H1 (cell line): ENCODE measurements at places on chromosomes 6 and 20. TPM values are rescaled to one million over a fixed set of nuclear protein-coding genes. Genes with fewer than 3 reads are reported as not detected.

DNA sequence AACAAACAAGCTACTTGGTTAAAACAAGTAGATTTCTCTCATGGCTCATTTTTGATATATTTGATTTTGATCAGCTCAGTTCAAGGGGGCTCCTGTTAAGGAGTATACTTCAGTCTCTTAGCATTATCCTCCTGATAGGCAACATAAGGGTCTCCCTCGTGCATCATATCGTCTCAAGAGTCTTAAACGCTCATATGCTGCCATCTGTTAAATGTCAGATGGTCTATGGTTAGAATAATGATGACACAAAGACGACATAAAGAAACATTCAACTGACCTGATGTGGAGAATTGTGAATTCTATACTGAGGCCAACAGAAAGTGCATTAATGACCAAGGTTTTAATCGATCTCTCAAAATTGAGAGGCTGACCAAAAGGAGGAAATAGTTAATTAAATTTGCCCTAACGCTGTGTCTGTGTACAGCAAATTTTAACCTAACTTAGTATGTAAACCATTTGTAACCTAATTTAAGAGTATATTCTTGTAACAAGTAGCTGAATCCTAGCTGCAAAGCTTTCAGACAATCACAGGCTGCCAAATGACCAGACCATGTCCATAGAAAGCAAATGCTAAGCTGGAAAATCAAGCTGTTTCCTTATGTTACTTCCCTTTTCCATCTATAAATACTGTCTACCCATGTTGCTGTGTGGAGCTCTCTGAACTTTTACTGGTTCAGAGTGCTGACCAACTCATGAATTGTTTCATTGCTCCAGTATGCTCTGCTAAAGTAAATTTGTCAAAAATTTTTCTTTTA lies 1688.5 kb downstream of the GRIK2 start:
- H3K36me3 ChIP-seq: no peaks in the 10 kb centered on the region
- no peak for DNase-seq
- no peaks in the 10 kb centered on the region for H3K4me1 ChIP-seq
- H3K27ac ChIP-seq: no peak overlapping the region
- H3K4me3 ChIP-seq: no peak overlapping the region
- no peaks in the 10 kb centered on the region for H3K27me3 ChIP-seq

Gene TFAP2D
- not detected in 2 replicates for total RNA-seq

- peaks cover 10% of the 10 kb centered on the region; the same call in 1 of the 2 replicates for H3K4me1 ChIP-seq
- H3K27ac ChIP-seq: no peak overlapping the region
- H3K36me3 ChIP-seq: no peaks in the 10 kb centered on the region
- no peak overlapping the region for H3K4me3 ChIP-seq
These were observed 18.8 kb upstream of the SIRPA start for GRCh38 chr20:1876217-1876921.

DNA sequence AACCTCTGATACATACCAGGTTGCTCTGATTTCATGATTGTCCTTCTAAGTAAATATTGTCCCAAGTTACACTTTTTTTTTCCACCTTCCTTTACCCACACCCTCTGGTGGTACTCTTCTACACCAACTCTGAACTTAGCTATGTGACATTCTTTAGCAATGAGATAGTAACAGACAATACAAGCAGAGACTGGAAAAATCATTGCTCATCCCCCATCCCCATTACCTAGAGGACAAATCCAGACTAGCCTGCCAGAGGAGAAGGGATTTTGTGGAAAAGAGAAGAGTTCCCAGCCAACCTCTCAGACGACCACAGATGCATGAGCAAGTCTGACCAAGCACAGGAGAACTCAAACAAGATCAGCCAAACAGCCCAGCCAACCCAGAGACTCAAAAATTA lies 32.8 kb upstream of the TFAP2B start:
- no peak for DNase-seq
- H3K27ac ChIP-seq: no peak overlapping the region
- no peaks in the 10 kb centered on the region for H3K4me1 ChIP-seq
- no peaks in the 10 kb centered on the region for H3K27me3 ChIP-seq
- H3K4me3 ChIP-seq: no peak overlapping the region
- no peaks in the 10 kb centered on the region for H3K36me3 ChIP-seq
